ENCODE measurements at places on chromosomes 1 and 21.

- DNase-seq = no peak
Measured at GRCh38 chr1:233518344-233518743, 95.6 kb upstream of the KCNK1 start.

DNA sequence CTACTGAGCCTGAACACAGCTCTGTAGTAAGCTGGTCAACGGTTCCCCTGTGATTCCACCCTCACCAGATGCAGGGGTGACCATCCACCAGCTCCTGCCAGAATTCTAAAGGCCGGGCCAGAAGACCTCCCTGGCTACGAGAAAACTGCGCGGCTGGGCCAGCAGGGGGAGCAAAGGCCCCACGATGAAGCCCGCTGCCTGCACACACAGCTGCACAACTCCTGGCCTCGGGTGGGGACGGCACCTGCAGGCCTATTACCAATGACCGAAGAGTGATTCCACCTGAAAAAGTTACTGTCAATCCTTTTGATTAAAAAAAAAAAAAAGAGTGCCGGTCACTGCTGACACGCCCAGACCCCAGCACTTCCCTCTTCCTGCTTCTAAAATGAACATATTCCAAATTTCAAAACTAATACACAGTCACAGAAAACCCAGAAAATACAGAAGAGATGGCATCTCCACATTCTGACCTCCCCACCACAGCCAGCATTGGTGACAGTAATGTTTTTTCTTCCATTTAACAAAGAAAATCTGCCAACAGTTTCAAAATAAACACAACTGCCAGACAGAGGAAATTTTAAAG is 49.8 kb upstream of the RIPK4 start:
- peak; percentile 53 for DNase-seq

- no peak for DNase-seq
Measured at GRCh38 chr1:33399375-33399774, 31.5 kb downstream of the PHC2 start.

GRCh38 chr1:89363196-89363595 is 663 bp upstream of the GBP6 start:
- DNase-seq = no peak

GRCh38 chr1:69743146-69743545 is 175.4 kb downstream of the LRRC7 start:
- DNase-seq = no peak

- DNase-seq = no peak
Measured at GRCh38 chr1:223199094-223199647, 56.1 kb upstream of the TLR5 start.
